Panc1 (cell line): ENCODE measurements at places on chromosomes 6 and 20.

GRCh38 chr6:9481292-9482029 is 933.4 kb downstream of the TFAP2A start:
- DNase-seq, result peak; percentile 67

DNA sequence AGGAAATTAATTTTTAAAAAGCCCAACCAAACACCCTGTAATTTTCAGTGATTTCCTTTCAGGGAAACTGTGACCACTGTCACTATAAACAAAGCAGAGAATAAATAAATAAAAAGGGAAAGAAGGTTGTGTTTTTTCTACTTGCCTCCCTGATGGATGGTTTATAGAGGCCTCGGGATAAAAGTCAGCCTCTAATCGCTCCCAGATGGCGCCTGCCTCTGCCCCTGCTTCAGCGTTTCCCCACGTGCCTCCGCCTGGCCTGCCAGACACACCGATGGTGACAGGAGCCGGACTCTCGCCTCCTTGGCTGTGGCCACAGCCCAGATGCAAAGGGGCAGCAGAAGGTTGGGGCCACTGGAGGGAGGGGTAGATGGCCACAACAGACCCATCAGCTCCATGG is 327.7 kb downstream of the CDC5L start:
- no peak for DNase-seq

GRCh38 chr6:137845460-137845859 is 21.6 kb upstream of the TNFAIP3 start:
- no peak for DNase-seq

DNA sequence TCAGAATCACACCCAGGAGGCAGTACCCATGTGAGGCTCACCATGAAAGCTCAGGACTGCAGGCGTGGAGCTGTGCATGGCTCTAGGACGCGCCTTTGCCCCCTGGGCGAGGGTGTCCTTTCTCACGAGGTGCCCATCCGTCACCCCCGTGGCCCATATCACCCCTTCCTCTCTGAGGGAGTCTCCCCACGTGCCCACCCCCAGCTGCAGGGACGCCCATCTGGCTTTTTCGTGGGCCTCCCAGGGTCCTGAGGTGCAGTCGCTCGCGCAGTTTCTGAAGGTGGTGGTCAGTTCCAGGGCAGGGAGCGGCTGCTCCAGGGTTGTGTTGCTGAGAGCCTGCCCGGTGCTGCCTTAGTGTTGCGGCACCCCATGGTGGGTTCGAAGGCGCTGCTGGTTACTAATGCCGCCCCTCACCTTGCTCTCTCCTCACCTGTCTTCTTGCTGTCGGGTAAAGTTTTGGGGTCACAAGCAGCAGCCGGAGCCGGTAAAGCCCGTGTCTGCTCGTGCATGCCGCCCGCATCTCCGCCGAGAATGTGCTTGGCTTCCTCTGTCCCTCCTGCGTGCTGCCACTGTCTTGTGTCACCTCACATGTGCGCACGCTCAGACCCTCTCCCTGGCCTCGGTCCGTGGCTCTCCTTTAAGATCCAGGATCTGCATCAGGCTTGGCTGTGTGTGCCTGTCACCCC is 9.4 kb upstream of the COL20A1 start:
- no peak for DNase-seq

DNA sequence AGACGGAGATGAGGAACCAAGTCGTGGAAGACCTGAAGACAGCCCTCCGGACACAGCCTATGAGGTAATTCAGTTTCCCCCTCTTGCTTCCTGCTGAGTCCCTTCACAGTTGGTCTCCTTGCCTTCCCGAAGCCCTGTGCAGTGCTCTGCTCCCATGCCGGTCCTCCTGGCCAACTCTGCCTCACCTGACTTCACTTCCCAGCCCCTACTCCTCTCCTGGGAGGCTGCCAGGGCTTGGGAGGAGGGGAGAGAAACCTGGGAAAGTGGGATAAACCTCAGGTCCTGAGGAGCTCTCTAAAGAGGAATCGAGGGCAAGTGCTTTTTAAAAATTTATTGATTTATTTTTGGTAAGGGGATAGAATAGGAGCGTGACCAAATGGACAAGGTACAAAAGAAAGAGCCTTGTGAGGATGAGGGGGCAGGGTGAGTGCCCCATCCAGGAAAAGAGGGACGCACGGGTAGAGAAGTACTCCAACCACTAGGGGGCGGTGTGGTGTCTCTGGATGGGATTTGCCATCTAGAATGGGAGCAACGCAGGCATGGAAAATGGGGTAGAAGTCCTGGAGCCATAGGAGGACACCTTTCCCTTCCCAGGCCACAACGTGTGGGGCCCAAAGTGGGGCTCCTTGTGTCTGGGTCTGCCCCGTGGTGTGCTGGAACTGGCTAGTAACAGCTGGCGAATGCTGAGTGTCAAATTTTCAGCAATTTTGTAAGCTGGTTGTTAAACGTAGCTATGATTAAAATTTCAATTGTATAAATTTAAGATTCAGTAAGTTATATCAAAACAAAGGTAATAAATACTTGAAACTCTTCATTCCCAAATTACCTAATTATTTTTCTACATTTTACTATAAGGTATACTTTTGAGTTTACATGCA is 69.0 kb downstream of the MOCS1 start:
- peak; percentile 7 for DNase-seq

GRCh38 chr20:20231528-20232298 is 136.2 kb upstream of the INSM1 start:
- no peak for DNase-seq

DNA sequence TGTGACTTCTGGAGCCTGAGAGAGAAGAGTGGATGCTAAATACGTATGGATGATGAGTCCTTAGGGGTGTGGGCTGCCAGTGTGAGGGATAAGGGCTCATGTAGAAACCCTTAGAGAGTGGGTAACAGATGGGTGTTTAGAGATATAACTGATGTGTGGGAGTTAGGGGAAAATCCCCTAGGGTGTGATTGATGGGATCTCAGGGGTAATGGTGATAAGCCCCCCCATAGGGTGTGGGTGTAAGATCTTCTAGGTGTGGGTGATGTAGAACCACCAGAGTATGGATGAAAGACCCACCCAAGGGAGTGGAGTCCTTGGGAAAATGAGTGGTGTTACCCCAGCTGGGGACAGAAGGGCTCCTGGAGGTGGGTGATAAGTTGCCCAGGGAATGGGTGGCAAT is 26.3 kb downstream of the SLC12A5 start:
- no peak for DNase-seq

GRCh38 chr6:127938701-127939100 is 37.8 kb upstream of the THEMIS start:
- DNase-seq, result no peak

DNA sequence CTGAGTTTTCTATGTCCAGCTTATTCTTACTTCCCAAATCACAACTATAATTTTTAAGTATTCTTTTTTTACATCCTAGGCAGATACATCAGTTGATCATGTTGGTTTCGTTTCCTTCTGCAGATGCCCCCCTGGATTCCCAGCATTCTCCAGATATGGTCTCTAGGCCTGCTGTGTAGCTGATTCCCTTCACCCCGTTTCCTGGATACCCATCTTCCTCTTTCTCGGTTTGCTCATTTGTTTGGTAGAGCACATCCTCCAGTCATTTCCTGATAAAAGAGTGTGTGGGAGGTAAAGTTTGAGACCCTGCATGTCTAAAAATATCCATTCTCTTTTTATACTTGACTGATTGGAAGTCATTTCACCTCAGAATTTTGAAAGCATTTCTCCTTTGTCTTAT is 66.4 kb downstream of the ANKS1A start:
- DNase-seq, result no peak

GRCh38 chr6:29884261-29884660 is 56.6 kb downstream of the HLA-G start:
- no peak for DNase-seq

DNA sequence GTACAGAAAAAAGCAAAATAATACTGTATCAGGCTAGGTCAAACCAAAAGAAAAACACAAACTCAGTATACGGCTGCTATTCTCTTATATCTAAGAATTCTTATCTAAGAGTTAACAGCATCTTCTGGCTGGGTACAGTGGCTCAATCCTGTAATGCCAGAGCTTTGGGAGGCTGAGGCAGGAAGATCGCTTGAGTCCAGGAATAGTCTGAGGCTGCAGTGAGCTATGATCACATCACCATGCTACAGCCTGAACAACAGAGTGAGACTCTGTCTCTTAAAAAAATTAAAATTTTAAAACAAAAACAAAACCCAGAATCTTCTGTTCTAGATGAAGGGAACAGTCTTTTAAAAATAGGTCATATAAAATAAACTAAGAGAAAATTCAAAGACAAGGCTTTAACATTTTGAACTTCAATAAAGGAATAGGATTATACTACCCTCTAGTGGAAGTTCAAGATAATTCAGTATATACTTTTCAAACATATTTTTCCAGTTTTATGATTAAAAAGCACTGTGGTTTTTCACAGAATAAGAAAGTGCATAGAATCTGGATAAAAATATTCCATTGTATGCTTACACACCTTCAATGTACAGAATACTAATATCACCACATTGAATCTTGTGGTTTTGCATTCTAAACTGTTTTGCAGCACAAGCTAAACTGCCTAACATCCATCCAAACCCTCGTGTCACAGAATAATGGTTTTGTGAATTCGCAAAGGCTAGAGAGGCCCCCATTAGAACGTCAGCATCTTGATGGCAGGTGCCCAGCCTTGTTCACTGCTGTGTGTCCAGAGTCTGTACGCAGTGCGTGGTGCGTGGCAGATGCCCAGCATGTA is 39.3 kb downstream of the DTNBP1 start:
- DNase-seq, result no peak

GRCh38 chr6:89500611-89501010 is 67.7 kb downstream of the ANKRD6 start:
- no peak for DNase-seq

- no peak for DNase-seq
These were observed 75.7 kb upstream of the BHLHE23 start for GRCh38 chr20:63082308-63082938.

GRCh38 chr6:5261545-5262109 is 314 bp downstream of the FARS2 start:
- peak; percentile 2 for DNase-seq

DNA sequence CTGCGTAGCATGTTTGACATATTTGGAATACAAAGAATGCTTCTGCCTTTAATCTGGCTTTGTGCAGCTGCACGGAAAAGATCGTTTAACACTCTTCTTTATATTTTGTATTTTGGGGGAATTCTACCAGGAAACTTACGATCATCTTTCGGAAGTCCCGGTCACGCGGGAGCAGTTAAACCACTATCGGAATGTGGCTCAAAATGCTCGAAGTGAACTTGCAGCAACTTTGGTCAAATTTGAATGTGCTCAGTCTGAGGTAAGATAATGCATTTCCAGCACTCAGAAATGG is 42.3 kb downstream of the CCDC170 start:
- no peak for DNase-seq
